ENCODE measurements at places on chromosomes 3 and 15. TPM values are rescaled to one million over a fixed set of nuclear protein-coding genes. Genes with fewer than 3 reads are reported as not detected.

Gene TRPM1
- total RNA-seq = 0.81 TPM

Gene DUOXA2
- total RNA-seq = not detected

Gene CPNE9
- total RNA-seq = not detected

Gene GOLGA6L9
- 0.65 TPM for total RNA-seq

Gene DPP8
- 34.0 TPM for total RNA-seq

Gene GPR171
- not detected for total RNA-seq

Gene HRH1
- total RNA-seq = 11.9 TPM
